NCI-H446 treated with DMSO at 0.1 percent for 48 hours (cell line): ENCODE measurements at places on chromosomes 2 and 18.

GRCh38 chr2:179751163-179751809, 110.1 kb downstream of the ZNF385B start:
- no peak for DNase-seq

- no peak for DNase-seq
These were observed 9.0 kb downstream of the CYBRD1 start for GRCh38 chr2:171531291-171531690.

DNA sequence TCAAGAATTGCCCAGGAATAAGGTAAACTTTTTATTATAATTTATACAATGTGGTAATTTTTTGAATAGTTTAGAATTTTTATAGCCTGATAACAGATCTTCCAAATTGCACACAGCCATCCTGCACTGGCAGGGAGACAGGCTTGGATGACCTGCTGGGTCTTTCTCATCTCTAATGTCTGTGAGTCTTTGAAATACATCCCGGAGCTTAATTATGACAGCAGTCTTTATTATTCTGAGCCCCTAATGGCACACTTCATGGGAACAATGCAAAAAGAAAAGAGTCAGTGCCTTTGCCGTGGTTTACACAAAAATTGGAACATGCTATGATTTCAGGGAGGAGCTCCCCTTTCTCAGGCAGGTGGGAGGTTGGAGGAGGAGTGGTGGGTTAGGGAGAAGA, 71.0 kb downstream of the TMEM182 start:
- no peak for DNase-seq

GRCh38 chr18:9191658-9192256, 55.2 kb downstream of the ANKRD12 start:
- DNase-seq: no peak

- no peak for DNase-seq
These were observed 166.5 kb downstream of the RPIA start for GRCh38 chr2:88857951-88858411.

- DNase-seq: no peak
These were observed 21.6 kb downstream of the MBOAT2 start for GRCh38 chr2:8981876-8982275.
